ENCODE measurements at places on chromosomes 3 and 15. TPM values are rescaled to one million over a fixed set of nuclear protein-coding genes. Genes with fewer than 3 reads are reported as not detected.

DNA sequence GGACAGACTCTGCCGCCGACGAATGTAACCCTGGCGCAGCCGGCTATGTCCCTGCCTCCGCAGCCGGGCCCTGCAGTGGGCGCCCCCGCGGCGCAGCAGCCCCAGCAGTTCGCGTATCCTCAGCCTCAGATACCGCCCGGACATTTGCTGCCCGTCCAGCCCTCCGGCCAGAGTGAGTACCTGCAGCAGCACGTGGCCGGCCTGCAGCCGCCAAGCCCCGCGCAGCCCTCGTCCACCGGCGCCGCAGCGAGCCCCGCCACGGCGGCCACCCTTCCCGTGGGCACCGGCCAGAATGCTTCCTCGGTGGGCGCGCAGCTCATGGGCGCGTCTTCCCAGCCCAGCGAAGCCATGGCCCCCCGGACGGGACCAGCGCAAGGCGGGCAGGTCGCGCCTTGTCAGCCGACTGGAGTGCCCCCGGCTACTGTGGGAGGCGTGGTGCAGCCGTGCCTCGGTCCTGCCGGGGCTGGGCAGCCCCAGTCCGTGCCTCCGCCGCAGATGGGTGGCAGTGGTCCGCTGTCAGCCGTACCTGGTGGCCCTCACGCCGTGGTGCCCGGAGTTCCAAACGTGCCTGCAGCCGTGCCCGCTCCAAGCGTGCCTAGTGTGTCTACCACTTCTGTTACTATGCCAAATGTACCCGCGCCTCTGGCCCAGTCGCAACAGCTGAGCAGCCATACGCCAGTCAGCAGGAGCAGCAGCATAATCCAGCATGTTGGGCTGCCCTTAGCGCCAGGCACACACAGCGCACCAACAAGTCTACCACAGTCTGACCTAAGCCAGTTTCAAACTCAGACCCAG, 2.4 kb downstream of the TSC22D2 start:
- DNase-seq: peak; percentile 44

- DNase-seq: no peak
These were observed 80.6 kb downstream of the OCA2 start for GRCh38 chr15:28018291-28019044.

- no peak for DNase-seq
These were observed 40.5 kb upstream of the XIRP1 start for GRCh38 chr3:39232859-39233258.

DNA sequence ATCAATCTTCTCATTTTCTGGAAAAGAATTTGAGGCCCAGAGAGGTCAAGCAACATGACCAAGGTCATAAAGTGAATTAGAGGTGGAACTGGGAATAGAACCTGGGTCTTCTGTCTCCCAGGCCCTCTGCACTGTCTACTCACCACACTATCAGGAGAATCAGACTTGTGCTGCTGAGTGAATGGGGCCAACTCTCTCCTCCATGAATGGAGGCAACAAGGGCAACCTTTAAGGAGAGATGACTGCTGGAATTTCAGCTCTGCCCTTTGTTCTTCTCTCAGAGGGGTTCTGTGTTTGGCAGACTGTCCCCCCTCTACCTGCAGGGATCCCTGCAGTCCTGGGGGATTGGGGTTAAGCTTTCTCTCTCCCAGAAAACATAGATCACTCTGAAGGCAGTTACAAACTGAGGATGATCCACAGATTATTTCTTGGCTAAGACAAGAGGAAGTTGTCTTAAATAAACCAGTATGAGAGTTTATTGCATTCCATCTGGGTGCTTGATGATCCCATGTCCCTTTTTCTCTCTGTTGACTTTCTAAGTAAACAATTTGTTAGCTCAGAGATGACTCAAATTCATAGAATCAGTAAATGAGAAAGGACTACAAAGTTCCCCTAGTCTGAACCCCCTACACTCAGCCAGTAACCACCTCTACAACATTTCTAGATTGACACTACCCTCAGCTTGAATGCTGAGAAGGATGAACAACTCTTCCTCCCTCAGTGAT, 99.0 kb upstream of the LIPC start:
- peak; percentile 64 for DNase-seq

DNA sequence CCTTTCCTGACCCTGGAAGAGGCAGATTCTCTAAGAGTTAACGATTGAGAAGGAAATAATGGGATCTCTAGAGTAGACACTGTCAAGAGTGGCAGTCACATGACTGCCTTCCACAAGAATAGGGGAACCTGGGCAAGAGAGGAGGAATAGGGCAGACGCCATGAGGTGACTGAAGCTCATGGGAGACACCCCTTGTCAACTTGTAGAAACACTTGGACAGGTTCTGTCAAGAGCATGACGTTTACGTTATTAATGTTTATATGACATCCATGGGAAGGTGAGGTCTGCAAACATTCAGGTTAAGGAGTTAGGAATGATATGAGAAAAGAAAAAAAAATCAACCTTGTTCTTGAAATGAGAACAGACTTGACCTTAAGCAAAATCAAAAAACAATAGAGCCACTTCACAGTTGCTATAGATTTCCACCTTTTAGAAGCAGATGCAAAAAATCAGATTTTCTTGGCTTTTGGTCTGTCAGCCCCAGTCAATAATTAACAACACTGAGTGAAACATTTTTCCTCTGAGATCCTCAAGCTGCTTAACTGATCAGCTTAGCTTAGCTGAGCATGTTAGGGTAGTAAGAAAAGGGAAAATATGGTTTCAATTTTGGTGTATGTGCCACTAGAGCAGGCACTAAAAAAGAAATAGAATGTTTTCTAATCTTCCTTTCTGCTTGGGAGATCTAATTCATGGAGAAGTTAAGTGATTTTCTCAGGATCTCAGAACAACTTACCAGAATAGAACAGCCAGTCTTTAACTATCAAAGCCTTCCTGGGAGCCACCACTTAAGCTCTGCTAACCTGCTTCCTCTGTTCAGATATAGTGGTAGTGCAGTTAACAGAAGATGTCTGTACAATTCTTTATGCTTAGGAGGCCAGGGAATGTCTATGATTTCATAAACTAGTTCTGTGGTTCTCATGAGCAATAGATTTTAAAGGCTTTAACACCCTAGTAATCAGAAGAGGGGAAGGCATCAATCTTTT, 116.9 kb downstream of the B3GALNT1 start:
- no peak for DNase-seq

DNA sequence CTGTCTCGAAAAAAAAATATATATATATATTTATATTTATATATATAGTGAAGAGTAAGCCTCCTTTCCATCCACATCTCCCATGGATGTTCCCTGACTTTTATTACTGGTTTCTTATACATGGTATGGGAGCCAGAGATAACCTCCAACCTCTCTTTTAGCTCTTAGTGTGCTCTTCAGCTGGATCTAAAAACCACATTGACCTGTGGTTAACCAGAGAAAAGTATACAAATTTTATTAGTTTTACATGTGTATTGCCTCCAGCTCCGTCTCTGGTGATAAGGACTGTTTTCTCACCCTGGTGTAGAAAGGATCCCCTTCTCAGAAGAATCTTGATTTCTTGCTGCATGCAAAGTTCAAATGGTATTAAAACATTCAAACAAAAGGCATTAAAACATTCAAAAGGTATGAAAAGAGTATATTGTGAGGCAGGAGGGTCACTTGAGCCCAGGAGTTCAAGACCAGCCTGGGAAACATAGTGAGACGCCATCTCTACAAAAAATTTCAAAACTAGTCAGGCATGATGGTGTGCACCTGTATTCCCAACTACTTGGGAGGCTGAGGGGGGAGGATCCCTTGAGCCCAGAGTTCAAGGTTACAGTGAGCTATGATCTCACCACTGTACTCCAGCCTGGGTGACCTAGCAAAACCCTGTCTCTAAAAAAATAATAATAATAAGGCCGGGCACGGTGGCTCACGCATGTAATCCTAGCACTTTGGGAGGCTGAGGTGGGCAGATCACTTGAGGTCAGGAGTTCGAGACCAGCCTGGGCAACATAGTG, 13.5 kb upstream of the TTBK2 start:
- DNase-seq: peak; percentile 41

- DNase-seq: no peak
These were observed 7.1 kb downstream of the ALG3 start for GRCh38 chr3:184241447-184242296.

- DNase-seq: no peak
These were observed 1.3 kb downstream of the HDDC3 start for GRCh38 chr15:90930861-90931574.

- DNase-seq: no peak
These were observed 44.5 kb downstream of the LRCH3 start for GRCh38 chr3:197835509-197835908.

GRCh38 chr15:51493892-51494291, 128.7 kb downstream of the DMXL2 start:
- DNase-seq: no peak

GRCh38 chr3:53162672-53163443, 1.8 kb downstream of the PRKCD start:
- DNase-seq: no peak

- DNase-seq: no peak
These were observed 426.3 kb downstream of the MECOM start for GRCh38 chr3:169237201-169237600.

DNA sequence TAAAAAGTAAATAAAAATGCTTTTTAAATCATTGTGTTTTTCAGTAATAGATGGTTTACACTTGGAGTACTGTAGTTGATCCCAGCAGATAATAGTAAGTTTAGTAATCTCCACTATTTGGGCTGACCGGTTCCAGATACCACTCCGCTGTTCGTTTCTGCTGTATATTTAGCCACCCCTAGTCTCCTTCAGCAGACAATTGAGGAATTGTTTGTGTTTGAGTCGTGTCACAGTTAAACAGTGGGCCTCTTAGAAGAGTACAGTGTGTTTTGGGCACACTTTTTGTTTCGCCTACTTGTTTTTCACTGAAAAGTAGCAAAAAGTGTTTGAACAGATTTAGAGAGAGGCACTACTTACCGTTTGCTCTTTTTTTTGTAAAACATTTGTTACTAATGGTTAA, 33.2 kb downstream of the PAK2 start:
- no peak for DNase-seq

DNA sequence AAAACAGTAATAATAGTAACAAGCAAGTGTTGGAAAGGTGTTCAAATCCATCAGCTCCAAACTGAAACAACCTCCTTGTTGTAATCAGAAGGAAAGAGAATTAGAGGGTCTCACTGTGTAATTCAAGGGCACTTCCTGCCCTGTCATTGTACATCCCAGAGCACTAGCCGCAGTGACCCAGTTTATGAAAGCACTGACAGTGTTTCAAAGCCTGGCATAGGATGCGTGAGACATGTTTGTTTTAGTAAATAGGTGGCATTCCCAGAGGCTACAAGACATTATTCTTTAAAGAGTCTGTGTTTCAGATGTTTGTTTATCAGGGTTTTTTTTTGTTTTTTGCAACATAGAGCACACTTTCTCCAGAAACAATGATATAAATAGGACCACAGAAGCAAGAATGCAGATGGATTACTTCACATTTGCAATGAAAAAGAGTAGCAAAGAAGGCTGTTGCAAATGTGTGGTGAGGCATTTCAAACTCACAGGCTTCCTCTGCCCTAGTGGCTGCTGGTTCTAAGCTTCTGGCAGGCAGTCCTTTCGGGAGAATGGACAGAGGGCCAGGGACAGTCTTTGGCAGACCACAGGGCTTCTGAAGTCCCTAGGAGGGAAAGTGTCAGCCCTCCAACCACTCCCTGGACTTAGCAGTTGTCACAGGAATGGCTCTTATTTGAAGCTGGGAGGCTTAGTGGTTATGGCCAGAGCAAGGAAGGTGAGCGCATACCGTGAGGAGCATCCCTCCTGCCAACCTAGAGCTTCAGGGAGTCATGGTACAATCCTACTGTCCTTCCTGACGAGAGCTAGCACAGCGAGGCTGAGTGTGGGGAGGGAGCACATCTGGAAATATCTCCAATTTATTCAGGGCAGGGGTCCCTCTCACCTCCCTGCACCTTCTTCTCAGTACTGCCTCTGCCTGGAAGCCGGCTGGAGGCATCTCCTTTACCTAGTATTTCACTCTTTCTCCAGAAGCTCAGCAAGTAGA, 31.4 kb upstream of the TIPARP start:
- no peak for DNase-seq

DNA sequence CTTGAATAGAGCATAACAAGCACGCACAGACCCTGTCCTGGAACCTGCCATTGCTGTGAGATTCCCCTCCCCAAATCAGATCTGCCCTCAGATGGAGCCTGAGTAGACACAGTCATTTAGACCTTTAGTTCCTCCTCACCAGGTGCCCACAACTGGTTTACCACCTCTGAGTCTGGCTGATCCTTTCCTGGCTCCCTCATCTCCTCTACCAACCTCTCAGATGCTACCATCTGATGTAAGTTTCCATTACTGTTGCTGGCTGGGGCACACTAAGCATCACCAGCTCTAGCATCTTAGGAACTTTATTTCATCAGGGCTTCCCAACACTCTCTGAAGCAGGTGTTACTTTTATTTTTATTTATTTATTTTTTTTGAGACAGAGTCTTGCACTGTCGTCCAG, 288.3 kb downstream of the TLE3 start:
- DNase-seq: no peak

DNA sequence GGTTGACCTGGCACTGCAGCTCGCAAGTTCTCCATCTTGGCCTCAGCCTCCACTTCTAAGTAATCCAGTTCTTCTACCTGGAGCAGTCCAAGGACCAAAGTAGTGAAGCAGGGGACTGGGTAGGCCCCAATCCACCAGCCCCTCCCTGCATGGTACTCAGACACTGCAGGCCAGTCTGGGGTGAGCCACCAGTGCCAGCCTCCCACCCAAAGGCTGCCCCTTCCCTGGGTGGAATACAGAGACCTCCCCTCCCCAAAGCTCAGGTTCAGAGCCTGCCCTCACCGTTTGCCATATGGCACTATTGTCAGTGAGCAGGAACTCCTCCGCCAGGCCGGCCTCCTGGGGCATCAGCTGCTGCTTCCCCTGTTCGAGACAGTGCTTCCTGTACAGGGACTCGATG, 10.8 kb downstream of the POLG start:
- DNase-seq: no peak

DNA sequence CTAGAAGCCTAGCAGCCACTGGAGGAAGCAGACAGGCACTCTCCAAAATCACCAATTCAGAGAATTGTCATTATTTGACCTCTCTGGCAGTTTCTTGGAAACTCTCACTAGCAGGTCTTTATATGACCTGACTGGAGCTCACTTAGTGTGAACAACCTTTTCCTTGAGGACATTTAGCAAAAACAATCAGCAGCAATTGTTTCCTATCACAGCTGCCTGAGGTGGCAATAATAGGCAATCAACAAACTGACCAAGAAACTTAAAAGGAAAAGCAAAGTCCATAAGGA, 162.4 kb upstream of the STT3B start:
- no peak for DNase-seq

Gene BFSP2
- not detected for total RNA-seq

Gene BCL2A1
- not detected for total RNA-seq

Gene LRTM1
- not detected for total RNA-seq

Gene CHRNA7
- total RNA-seq: 0.10 TPM

Gene AMT
- 0.93 TPM for total RNA-seq

Gene CD200
- not detected for total RNA-seq

Gene GOLGA6L7
- not detected for total RNA-seq

Gene CCK
- not detected for total RNA-seq

Gene ACP3
- not detected for total RNA-seq

Gene WDR93
- total RNA-seq: not detected

Gene CLEC3B
- not detected for total RNA-seq

Gene AQP9
- total RNA-seq: not detected

Gene OTOL1
- total RNA-seq: not detected

Gene HTR3E
- not detected for total RNA-seq

Gene ACTL6A
- 293 TPM for total RNA-seq
